Heart right ventricle (tissue), 16 donors: ENCODE measurements at places on chromosomes 5 and 9. TPM values are rescaled to one million over a fixed set of nuclear protein-coding genes. Genes with fewer than 3 reads are reported as not detected.

Gene TMEM215
- total RNA-seq: not detected

DNA sequence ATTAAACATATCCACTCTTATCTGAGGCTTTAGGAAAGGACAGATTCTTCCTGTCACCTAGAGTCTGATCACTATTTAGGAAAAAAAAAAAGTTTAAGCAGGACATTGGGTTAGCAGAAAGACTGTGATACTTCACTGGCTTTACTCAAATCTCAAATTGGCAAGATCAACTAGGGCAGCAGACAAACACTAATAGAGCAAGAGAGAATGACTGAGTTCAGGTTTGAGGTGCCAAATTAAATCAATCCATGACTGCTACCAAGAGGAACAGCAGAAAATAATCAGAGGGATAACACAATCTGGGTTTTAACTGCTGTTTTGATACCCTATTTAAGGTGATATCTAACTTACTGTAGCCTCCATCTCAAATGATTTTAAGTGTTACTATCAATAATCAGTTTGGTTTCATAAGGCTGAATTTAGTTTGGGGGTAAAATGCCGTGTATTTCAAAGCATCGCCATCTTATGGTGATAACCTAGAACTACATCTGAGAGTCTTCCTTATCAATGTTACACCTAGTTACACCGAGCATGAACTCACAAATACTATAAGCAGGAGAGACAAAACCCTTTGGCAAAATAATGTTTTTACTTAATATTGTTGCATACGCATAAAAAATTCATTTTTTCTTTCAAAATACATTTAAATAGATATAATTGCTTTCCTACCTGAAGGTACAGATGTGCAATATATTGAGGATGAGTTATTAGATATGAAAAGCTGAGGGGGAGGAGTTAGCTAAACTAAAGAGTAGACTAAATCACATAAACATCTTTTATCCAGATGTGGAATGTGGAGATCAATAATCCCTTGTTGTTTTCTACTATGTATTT lies 286.4 kb upstream of the CDH12 start:
- H3K27me3 ChIP-seq: no peaks in the 10 kb centered on the region
- no peaks in the 10 kb centered on the region for H3K36me3 ChIP-seq
- no peaks in the 10 kb centered on the region for H3K4me1 ChIP-seq
- H3K4me3 ChIP-seq: no peak overlapping the region
- no peak overlapping the region for H3K27ac ChIP-seq

- H3K4me3 ChIP-seq: no peak overlapping the region
- no peaks in the 10 kb centered on the region for H3K27me3 ChIP-seq
- peaks cover 21% of the 10 kb centered on the region for H3K4me1 ChIP-seq
- H3K36me3 ChIP-seq: no peaks in the 10 kb centered on the region
Observed at GRCh38 chr9:112819635-112820496, 69.3 kb downstream of the SNX30 start.

- H3K4me1 ChIP-seq: peaks cover 12% of the 10 kb centered on the region
- no peaks in the 10 kb centered on the region for H3K27me3 ChIP-seq
- no peak overlapping the region for H3K4me3 ChIP-seq
- H3K27ac ChIP-seq: no peak overlapping the region
Observed at GRCh38 chr5:100595812-100596173, 60.6 kb downstream of the FAM174A start.

- no peaks in the 10 kb centered on the region for H3K36me3 ChIP-seq
- no peaks in the 10 kb centered on the region for H3K27me3 ChIP-seq
- no peak overlapping the region for H3K4me3 ChIP-seq
- H3K27ac ChIP-seq: peak overlapping the region; percentile 65
Observed at GRCh38 chr5:142295084-142295758, 29.6 kb downstream of the SPRY4 start.

Gene PCDHGA5
- total RNA-seq: 6.2 TPM

Gene SLC1A3
- 43.1 TPM for total RNA-seq

DNA sequence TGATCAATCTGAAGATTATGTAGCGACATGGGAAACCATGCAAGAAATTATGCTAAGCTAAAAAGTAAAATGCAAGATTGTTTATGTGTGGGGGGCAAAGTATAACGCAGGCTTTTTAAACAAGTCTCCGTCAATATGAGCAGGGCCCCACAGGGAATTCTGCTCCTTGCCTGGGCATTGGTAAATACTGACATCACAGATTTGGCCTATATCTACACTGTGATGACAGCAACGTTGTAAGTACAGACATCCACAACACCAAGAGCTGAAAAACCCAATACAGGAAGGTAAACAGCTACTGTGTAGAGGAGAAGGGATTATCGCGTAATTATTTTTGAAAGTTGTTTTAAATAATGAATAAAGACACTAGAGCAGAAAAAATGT lies 74.5 kb upstream of the SLC25A51 start:
- no peak for DNase-seq
- H3K36me3 ChIP-seq: peaks cover 3% of the 10 kb centered on the region
- no peak overlapping the region for H3K4me3 ChIP-seq
- H3K27ac ChIP-seq: no peak overlapping the region
